AG08396 (cell line): ENCODE measurements at places on chromosomes 2 and 18.

GRCh38 chr2:23430263-23430662 lies 45.3 kb downstream of the KLHL29 start:
- peak; percentile 65 for DNase-seq

GRCh38 chr2:99380376-99381010 lies 43.3 kb downstream of the EIF5B start:
- no peak for DNase-seq

DNA sequence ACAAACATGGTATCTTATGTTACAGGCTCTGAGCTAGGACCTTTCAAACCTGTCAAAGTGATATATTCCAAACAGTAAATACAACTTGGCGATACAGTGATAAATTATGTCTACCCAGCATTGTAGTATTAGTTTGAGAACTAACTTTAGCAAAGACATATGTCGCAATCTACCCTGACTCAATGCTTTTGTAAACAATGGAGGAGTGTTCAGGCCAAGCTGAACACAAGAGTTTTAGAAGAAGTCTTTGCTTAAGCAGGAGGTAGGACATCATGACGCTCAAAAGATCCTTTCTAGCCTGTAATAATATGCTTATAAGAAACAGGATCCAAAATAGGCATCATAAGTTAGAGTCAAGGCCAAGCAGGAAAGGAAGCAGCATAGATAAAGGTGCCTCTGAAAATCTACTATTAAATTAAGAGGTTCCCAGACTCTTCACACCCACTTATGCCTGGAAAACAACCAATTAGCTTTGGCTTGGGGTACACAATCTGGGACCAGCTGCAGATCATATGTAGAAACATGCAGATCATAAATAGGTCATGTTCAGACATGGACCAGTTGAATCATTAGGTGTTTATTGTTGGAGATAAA lies 132.5 kb downstream of the CSRNP3 start:
- DNase-seq, result peak; percentile 11

GRCh38 chr2:46657042-46657504 lies 177.7 kb downstream of the TMEM247 start:
- no peak for DNase-seq

- no peak for DNase-seq
Measured at GRCh38 chr2:182715121-182715891, 751 bp upstream of the DNAJC10 start.

GRCh38 chr18:78582181-78582709 lies 397.4 kb upstream of the SALL3 start:
- no peak for DNase-seq

DNA sequence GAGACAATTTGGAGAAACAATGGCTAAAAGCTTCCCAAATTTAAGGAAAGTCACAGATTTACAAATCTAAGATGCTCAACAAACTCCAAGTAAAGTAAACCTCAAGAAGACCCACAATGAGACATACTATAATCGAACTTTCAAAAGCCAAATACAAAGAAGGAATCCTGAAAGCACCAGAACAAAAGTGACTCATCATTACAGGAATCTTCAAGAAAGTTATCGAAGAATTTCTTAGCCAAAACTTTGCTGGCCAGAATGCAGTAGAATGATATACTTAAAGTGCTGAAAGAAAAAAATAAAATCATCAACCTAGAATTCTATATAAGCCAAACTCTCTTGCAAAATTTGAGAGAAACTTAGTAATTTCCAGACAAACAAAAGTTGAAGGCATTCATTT lies 106.5 kb upstream of the TMEM200C start:
- DNase-seq, result no peak

DNA sequence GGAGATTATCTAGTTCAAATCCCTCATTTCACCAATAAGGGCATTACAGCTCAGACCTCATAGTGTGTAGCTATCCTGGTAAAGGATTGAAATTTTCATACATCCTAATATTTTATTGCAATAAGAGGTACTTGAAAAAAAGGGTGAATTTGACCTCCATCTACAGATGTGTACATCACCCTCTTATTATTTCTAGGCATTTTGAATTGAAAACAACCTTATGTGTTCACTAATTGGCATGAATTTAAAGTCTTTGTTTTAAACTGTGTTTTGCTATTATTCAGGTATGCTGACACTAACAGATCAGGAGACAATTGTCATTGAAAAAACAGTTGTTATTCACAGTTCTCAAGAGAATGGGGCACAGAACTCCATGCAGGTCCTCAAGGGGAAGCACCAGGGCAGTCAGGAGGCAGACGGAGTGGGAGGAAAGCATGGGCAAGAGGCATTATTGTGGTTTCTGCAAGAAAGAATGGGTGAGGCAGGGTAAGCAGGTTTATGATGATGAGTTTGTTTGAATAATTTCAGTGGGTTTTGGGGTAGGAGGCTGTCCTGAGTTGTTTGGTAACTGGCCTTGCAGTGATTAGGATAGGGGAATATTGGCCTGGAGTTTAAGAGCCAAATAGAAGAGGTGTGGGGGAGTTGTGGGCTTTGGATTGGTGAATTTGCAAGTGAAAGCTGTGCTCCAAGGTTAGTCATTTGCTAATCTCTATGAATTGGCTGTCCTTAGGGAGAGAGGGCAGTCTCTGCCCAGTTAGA lies 194.6 kb downstream of the GPD2 start:
- DNase-seq, result no peak

- peak; percentile 65 for DNase-seq
Measured at GRCh38 chr2:28661589-28662001, 90.0 kb upstream of the PPP1CB start.

GRCh38 chr2:71925268-71926088 lies 222.2 kb downstream of the CYP26B1 start:
- DNase-seq, result no peak

GRCh38 chr2:202610380-202610779 lies 24.4 kb upstream of the FAM117B start:
- DNase-seq, result no peak

DNA sequence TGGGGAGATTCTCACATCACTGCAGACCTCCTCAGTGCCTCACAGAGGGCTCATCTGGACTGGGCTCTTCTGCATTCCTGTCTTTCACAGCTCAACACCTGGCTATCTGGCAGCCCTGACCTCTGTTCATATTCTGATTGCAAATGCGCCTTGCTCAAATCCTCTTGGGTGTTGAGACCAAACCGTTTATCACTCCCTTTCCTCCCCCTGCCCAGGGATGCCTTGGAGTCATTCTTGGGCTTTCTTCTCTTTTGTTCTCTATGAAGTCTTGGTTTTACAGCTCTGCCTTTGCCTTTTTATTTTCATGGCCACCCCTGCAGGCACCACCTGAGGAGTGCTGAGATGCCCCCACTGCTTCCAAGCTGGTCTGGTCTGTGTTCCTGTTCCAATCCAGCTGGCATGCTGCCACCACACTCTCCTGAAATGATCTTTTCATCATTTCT lies 26.3 kb downstream of the TUBB6 start:
- DNase-seq, result no peak

DNA sequence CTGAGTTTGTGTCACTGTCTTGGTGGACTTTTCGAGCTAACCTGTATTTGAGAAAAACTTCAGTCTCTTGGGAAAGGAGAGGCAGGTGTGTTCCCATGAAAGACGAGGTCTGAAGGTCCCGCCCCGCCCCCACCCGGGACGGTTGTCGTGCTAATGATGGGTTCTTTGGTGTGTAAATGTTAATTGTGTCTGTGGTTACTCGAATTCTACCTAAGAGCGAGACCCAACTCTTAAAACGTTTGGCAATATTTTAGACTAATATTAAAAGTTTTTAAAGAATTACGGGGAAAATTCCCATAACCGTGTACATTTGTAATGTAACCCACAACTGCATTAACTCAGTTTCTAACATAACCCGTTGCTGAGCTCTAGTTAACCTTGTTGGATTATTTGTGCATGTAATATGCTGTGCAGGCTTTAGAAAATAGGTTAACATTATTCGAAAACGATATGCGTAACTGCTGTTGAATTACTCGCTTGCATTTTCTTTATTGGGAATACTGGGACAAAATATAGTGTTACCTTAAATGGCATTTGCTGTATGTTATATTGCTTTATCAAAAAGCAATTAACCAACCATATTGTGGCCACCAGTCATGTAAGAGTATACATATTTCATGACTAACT lies 833 bp downstream of the EPB41L5 start:
- DNase-seq, result no peak

DNA sequence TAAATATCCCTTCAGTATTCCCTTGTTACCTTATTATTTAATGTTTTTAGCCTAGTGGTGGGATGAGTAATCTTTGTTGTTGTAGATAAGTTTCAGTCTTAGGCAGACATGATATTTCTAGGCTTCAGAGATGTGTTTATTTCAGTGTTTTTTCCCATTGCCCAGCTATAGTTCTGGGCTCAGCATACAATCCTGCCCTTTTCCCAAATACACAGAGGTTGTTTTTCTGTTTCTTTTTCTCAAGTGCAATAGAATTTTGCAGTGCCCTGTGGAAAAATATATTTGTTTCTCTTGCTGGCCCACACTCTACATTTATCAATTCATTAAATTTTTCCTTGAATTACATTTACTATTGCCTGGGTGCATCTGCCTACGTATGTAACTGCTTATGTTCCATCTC lies 321.8 kb downstream of the KCNJ3 start:
- no peak for DNase-seq

DNA sequence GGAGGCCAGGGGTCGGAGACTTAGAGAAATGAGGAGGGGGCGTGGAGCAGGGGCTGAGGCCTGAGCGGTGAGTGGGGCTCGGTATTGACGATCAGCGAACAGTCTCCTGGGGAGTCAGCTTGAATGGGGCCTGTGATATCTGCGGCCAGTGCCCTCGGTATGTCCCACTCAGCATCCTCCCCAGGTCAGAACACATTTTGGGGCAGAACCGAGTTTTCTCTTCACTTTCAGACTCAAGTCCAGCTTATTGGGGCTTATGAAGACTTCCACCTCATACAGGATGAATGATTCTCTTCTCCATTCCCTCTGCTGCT lies 82.6 kb downstream of the RRM2 start:
- no peak for DNase-seq
